ENCODE measurements at places on chromosomes 1 and 21.

- no peaks in the 10 kb centered on the region for H3K4me1 ChIP-seq
- DNase-seq = no peak
- H3K4me3 ChIP-seq = no peak overlapping the region
- no peaks in the 10 kb centered on the region for H3K27me3 ChIP-seq
- no peaks in the 10 kb centered on the region for H3K36me3 ChIP-seq
Measured at GRCh38 chr1:72037745-72038343, 244.5 kb downstream of the NEGR1 start.

DNA sequence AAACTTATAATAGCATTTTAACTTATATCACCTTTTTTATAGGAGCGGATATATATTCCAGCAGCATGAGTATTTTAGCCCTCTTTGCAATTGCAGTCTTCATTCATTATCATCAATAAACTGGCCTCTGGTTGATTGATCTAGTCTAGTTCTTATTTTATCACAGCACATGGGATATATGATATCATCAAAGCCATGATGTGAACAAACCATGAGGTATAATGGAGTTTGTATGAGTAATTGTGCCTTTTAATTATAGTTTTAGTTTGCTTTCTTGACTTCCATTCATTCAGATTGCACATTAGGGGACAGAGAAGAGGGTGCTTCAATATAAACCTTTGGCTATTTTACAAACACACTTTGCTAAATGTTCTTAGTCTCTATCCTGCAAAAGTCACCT is 3.5 kb upstream of the UBR4 start:
- no peaks in the 10 kb centered on the region for H3K27me3 ChIP-seq
- peaks cover 32% of the 10 kb centered on the region for H3K4me1 ChIP-seq
- H3K4me3 ChIP-seq = no peak overlapping the region
- H3K27ac ChIP-seq = no peak overlapping the region
- H3K36me3 ChIP-seq = no peaks in the 10 kb centered on the region
- no peak for DNase-seq

DNA sequence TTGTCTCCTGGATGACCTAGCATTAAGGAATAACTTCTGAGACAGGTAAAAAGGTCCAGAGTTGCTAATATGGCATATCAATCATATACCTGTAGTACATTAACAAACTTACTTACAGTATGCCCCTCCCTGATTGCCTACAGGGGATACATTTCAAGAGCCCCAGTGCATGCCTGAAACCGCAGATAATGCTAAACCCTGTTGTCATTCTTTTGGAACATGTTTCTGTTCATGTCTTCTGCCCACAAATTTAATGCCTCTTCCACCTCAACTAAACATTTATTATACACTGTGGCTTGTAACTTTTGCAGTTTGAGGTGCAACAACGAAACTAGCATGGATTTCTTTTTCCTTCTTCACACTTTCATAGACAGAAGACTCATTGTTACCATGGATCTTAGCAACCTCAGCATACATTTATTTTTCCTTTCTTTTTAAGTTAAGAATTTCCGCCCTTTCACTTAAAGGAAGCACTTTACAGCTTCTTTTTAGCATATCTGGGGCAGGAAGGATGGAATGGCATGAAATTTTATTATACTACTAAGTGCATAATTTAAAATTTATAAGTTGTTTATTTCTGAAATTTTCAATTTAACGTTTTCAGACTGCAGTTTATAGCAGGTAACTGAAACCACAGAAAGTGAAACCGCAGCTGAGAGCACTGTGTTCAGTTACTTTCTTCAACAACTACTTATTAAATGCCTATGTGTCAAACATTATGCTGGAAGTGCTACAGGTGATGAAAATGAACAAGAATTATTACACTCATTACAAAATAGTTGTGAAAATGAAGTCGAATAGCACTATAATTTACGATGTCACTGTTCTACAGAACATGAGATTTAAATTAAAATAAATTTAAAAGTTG is 25.3 kb downstream of the F13B start:
- no peak overlapping the region for H3K27ac ChIP-seq
- no peaks in the 10 kb centered on the region for H3K36me3 ChIP-seq
- no peak overlapping the region for H3K4me3 ChIP-seq
- no peak for DNase-seq
- H3K27me3 ChIP-seq = no peaks in the 10 kb centered on the region

- no peaks in the 10 kb centered on the region for H3K36me3 ChIP-seq
- no peaks in the 10 kb centered on the region for H3K4me1 ChIP-seq
- H3K4me3 ChIP-seq = no peak overlapping the region
- DNase-seq = no peak
Measured at GRCh38 chr1:44581205-44581604, 93.1 kb downstream of the TMEM53 start.

DNA sequence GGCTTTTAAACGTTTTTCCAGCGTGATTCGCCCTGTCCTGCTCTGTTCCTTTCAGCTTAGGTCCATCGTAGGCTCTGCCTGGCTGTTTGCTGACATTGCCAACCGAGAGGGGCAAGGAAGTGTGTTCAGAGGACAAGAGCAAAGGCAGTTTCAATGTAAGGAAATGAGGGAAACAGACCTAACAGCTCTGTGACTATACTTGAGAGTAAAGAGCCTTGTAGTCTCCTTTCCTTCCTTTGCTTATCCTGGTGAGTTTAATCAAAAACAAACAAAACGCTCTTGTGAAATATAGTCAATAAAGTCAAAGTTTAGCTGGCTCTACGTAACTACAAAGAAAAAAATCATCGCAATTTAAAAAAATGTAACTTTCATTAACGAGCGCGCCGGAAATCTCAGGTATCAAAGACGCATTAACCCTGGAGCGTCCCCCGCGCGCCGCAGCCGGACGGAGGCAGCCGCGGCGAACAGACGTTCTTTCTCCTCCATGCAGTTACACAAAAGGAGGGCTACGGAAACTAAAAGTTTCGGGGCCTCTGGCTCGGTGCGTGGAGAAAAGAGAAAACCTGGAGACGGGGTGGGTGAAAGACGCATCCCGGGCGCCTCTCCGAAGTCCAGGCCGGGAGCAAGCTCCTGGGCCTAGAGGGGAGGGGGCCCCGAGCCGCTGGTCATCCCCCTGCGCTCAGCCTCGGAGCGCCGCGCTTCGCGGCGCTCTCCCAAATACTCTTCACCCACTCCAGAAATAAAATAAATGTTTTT is 617 bp upstream of the ADGRL2 start:
- H3K4me1 ChIP-seq = peaks cover 8% of the 10 kb centered on the region
- H3K27ac ChIP-seq = peak overlapping the region; percentile 94
- no peaks in the 10 kb centered on the region for H3K27me3 ChIP-seq
- no peak for DNase-seq
- H3K4me3 ChIP-seq = peak overlapping the region; percentile 79
